ENCODE measurements at places on chromosomes 7 and 10.
A peak's percentile ranks its signal among the peaks of the same experiment; 100 is the strongest.

DNA sequence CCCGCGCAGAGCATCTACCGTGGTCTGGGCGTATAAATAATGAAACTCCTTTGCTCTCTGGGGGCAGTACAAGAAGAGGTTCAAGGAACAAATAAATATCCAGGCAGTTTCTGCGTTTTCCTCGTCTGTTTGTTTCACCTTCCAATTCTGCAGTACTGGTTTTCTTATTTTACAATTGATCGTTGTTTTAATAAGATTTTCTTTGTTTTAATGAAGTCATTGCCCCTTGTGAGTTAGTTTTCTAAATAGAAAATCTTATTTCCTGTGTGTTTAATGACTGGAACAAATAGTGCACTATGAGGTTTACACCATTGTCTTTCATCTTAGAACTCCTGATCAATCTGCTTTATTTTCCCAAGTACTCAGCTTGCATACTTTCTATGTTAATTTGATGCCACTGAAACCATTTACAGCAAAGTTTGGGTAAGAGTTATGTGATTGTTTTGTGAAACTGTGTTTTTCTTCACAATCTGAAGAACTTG, 1.2 kb downstream of the PLEKHA1 start:
- no peak for DNase-seq

GRCh38 chr7:67875558-67875957, 878.9 kb downstream of the TYW1 start:
- DNase-seq, result no peak

DNA sequence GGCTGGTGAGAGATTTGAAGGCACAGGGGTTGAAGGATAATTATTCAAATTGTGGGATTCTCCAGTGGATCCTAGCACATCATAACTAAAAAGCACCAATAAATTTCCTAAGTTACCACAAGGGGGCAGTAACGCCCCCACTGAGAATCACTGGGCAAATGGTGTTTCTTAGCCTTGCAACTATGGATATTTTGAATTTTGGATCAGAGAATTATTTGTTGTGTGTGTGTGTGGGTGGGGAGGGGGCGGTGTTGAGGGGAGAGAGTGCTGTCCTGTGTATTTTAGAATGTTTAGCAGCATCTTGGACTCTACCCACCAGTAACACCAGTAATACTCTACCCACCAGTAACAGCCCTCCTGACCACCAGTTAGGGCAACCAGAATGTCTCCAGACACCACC, 63.3 kb upstream of the PRKG1 start:
- DNase-seq, result peak; percentile 31

DNA sequence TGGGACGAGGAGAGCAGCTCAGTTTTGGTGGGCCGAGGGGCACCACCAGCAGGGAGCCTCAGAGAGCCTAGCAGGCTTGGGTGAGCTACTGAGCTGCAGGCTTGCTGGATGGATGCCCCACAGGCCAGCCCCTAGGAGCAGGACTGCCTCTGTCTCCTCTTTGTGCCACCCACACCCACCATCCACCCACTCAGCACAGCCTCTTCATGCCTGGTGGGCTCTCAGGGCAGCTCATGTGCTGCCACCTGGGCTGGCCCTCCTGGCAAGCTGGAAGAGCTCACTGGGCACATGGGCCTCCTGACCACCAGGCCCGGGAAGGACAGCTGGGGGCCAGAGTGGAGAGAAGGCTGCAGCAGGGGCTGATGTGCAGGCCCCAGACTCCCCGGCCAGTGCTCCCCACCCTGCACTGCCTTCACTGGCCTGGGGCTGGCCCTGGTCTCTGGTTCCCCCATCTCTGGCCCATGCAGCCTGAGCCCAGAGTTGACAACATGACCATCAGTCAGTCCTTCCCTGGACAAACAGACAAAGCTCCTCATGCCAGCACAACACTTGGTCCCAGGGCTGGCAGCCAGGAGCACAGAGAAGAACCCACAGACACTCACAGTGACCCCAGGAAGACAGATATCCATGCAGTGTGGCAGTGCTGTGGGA, 8.2 kb downstream of the RASGEF1A start:
- no peak for DNase-seq

DNA sequence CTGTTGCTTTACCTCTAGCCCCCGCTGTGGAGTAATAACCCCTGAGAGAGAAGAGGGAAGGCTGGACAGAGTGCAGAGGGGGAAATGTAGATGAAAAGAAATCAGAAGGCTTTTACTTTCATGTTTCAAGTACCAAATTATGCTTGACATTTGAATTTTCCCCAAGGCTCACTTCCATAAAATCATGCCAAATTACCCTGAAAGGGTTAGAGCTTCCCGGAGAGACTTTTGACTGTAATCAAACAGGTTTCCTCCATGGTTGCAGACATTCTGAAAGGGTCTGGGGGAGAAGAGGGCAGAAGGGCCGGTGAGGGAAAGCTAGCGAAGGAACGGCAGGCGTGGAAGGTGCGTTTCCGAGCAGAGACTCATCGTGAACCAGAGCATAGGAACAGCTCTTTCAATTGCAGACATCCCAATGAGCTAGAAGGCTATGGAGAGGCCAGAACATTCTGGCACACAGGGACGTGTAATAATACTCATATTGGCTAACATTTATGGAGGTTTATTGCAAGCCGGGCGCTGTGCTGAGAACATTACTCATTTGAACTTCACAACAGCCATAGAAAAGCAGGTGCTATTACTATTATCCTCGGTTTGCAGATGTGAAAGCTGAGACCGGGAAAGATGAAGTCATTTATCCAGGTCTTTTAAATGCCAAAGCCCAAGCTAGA, 620.8 kb upstream of the AUTS2 start:
- DNase-seq, result no peak

DNA sequence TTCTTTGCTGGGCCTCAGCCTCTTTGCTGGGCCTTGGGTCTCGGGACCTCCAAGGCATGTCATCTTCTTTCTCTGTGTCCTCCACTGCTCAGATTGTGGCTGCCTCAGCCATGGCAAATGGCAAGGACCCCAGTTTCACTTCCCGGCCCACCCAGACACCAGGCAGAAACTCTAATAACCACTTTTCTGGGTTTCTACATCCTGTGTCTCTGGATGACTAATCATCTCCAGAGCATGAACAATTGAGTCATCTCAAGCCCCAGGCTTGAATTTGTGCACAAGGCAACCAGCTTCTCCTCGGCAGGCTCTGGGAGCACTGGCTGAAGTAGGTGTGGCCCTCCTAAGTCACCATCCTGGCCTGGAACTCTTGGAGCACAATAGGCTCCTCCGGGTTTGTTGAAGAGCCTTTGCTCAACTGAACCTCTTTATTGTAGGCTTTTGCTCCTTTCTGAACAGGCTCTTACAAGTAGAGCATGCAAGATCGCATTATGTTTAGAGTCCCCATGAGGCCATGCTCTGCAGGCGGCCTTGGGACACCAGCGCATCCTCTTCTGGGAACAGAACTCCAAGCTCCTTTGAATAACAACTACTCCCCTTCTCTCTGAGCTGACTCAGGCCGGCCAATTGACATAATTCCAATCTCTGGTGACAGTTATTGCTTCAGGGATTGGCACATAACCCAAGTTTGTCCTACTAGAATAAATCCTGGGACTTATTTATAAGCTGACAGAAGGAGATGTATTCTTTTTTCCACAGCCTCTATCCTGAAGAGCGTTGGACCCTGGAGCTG, 218.1 kb downstream of the WDR11 start:
- peak; percentile 42 for DNase-seq

DNA sequence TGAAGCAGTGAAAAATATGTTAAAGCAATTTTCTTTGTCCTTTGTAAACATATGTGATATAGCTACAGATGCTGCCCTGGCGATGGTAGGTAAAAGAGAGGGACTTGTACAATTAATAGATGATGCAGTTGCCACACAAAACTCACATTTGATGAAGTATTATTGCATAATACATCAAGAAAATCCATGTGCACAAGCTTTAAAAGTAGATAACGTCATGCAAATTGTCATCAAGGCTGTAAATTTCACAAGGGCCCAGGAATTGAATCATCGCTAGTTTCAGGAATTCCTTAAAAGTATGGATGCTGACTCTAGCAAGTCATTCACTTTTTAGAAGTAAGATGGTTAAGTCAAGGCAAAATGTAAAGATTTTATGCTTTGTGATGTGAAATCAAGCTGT, 10.0 kb downstream of the CYP3A5 start:
- no peak for DNase-seq

- no peak for DNase-seq
Measured at GRCh38 chr10:71473671-71474599, 77.2 kb downstream of the CDH23 start.

- no peak for DNase-seq
Measured at GRCh38 chr10:61633665-61634064, 29.1 kb upstream of the CABCOCO1 start.

GRCh38 chr7:156492170-156492569, 148.4 kb upstream of the RNF32 start:
- no peak for DNase-seq

GRCh38 chr10:45395554-45395953, 21.5 kb downstream of the ALOX5 start:
- DNase-seq, result no peak

GRCh38 chr7:154928136-154929005, 74.6 kb downstream of the PAXIP1 start:
- DNase-seq, result peak; percentile 93

GRCh38 chr7:157000741-157001653, 9.5 kb downstream of the MNX1 start:
- DNase-seq, result no peak

DNA sequence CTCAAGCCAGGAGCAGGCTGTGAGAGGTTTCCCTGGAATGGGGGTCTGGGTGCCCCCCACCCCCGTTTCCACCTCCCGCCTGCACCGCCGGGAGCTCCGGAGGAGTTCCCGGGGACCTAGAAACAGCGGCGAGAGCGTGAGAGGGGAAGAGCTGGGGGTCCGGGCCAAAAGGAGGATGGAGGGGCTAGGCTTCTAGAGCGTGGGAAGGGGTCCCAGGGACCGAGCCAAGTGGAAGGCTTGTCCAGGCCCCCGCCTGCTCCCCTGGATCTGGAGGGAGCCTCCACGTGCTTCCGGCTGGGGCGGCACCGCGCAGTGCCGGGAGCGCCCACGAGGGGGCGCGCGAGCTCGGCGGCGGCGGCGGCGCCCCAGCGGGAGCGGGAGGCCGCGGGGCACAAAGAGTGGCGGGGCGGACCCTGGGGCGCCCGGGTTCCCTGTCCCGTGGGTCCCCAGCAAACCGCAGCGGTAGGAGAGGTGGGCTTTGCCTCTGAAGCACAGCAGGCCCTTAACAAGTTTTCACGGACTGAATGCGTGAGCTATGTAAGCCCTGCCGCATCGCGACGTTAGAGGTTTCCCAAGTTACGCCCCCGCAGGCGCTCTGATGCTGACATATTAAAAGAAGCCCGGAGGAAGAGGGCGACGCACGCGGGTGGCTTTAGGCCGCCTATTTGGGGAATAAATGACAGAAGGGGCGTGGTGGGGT, 104.4 kb upstream of the LRRC4 start:
- peak; percentile 60 for DNase-seq

- no peak for DNase-seq
Measured at GRCh38 chr10:79237454-79238157, 109.7 kb upstream of the PPIF start.

DNA sequence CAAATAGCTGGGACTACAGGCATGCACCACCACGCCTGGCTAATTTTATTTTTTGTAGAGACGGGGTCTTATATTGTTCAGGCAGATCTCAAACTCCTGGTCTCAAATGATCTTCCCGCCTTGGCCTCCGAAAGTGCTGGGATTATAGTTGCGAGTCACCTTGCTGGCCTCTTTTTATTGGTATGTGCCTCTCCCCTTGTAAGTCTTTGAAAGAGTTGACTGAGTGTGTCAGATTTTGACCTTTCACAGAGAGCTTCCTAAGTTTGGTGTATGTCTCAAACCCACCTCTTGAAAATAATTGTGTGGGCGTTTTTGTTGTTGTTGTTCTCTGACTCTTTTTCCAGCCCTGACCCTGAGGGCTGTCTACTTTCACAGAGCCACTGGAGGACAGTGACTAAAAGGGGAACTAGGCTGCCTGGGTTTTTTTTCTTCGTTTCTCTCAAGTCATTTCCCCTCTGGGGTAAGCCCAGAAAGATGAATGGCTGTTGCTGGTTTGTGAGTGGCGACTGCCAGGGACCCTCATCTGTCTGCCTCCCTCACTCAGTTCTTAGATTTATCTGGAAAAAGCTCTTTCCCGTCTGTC, 262.8 kb downstream of the ZEB1 start:
- DNase-seq, result peak; percentile 20

DNA sequence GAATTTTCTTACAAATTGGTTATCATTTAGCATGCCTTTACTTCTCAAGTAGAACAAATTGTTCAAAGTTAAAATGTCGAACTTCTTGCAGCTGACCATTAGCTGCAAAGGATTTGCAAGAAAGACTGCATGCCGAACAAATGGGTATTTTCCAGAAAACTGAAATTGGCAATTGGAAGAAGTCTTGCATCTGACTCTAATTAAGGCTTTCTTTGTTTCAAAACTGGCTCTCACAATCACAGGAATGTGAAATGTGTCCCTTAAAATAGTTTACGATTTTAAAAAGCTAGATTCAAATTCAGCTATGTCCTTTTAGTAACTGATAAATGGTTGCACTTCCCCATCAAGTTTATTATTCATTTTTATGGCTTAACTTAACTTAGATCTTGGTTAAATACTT, 207.9 kb downstream of the ARL4A start:
- DNase-seq, result no peak

DNA sequence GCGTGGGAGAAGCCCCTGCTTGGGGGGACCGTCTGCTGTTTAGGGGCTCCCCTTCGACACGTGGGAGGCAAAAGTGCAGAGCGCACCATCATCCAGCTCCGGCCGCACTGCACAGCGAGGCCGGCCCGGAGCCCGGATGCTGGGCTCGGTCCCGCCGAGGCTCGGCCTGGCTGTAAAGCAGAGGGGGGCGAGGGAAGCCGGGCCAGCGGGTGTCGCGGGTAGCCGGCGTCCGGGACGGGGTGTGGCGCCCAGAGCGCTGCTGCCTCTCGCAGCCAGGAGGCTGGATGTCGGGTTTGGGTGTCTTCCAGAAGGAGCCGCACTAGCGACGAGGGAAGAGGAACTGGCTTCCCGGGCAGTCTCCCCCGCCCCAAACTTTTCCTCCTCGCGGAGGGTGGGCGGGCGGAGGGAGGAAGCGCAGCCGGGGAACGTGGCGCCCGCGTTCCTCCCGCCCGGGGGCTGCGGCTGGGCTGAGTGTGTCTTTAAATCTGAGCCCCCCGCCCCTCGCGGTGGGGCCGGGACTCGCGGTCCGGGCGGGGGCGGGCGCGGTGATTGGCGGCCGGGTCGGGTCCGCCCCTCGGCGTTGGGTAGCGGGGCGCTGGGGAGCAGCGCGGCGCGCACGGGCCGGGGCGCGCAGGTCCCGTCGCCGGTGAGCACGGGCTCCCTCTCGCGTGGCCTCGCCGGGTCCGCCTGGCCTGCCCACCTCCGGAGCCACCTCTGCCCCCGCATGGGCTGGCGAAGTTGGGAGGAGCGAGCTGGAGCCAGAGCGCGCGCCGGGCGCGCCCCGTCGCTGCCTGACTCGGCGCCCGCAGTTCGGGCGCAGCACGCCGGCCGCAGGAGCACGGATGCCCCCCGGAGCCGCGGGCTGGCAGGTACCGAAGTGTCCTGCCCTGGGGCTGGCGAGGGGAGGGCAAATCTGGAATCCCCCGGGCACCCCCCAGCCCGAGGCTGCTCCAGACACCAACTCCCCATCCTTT, at the start of gene PALD1:
PALD1 (plus strand) TSS at position 577 of the 974 bp plus-strand sequence. CDS start 47,185 bp downstream, outside the sequence.
- DNase-seq, result peak; percentile 28

Measured in activated CD4-positive, alpha-beta T cell treated with anti-CD3 and anti-CD28 coated beads, Interleukin-2, amount 50 U/mL, for 16 hours (primary cell).